AG08395 (cell line): ENCODE measurements at places on chromosomes 6 and 20.

DNA sequence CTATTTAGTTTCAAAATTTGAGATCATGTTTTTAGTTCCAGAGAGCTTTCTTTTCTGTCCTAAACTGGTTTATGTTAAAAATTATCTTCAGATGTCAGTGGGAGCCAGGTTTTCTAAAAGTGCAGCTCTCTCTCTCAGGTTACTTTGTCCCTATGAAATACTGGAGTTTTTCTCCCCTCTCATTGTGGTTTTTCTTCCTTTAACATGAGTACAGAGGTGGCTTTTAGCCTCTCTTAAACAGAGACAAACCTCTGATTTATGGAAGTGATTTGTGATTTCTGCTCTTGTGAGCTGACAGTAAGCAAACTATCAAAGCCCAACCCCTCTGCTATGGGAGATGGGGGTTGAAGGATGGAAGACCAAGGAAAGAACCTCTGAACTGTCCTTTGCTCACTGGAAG, 85.7 kb downstream of the LIN28B start:
- no peak for DNase-seq

GRCh38 chr6:135722679-135723078, 128.8 kb upstream of the PDE7B start:
- DNase-seq: peak; percentile 76

DNA sequence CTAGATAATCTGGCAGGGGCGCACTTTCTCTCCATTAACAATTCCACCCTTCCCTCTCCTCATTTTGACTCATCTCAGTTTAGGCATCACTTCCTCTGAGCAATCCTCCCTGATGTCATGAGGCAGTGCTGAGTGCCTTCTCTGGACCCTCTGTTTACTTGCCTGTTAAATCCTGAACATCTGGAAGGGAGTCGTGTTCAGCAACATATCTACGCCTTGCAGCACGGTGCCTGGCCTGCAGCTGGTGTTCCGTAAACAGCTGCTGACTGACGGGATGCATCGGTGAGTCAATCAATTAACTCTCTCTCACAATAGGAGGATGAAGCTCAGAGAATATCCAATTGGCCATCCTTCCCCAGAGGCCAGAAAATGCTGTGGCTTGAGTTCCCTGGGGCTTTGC, 613.5 kb downstream of the PTPRT start:
- DNase-seq: no peak

DNA sequence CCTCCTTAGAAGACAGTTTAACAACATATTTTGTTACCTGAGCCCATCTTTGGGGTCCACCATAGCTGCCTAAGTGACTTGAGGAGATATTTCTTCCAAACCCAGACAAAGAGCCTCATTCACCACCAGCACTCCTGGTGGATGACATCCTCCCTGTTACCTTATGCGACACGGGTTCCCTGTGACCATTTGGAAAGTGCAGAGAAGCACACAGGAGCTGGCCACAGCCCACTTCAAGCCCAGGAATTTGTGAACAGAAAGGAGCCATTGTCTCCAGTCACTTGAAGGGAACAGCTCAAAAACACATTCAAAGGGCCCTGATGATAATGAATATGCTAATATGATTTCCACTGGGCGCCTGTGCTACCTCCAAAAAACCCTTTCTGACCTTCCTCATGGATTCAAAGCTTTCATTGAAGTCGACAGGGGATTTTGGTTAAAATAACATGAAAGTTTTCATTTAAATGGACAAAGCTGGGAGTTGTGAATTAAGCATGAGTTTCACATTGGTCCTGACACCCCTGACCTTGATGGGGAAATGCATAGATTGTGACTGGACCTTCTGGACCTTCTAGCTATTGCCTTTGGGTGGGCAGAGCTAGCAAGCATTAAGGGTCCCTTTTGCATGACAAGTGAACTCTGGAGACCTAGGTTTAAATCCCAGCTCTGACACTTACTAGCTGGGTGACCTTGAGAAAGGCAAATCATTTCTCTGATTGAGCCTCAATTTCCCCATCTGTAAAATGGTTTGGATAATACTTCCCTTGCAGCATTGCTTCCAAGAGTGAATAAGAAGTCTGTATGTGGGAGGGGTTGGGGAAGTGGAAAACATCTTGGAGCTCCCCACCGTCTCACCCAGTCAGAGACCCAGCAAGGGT, 83.3 kb upstream of the SIRPA start:
- DNase-seq: no peak

DNA sequence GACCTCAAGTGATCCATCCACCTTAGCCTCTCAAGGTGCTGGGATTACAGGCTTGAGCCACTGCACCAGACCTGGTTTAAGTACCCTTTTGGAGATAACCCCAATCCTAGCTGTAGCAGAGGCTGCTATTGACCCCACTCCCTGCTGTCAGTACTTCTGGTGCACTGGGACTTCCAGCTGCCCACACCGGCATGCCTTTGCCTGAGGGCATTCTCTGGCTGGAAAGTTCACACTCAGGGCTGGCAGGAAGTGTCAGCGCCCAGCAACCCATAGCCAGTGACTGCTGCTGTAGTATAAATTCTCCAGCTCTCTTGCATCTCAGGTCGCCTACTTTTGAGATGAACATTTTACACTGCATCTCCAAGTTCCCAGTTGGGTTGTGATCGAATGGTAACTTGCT, 75.3 kb downstream of the UTRN start:
- no peak for DNase-seq

DNA sequence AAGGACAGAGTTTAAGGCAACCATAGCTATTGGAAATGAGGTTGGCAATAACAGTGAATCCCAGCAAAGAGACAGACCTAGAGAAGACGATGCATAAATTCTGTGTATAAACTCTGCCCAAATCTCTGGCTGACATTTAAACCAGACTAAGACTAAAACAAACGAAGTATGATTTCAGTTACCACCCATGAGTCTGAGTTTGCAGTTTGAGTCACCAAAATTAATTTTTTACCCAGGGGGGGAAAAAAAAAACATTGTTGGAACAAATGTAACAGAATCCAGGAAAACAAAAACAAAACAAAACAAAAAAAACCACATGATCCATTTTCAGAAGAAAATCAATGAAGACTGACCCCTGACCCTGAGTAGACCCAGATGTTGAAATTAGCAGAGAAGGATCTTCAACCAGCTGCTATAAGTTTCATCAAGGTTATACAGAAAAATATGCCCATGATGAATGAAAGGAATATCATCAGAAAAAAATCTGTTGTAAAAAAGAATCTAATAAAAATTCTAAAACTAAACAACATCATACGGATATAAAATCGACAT, 190.8 kb downstream of the GMDS start:
- no peak for DNase-seq

DNA sequence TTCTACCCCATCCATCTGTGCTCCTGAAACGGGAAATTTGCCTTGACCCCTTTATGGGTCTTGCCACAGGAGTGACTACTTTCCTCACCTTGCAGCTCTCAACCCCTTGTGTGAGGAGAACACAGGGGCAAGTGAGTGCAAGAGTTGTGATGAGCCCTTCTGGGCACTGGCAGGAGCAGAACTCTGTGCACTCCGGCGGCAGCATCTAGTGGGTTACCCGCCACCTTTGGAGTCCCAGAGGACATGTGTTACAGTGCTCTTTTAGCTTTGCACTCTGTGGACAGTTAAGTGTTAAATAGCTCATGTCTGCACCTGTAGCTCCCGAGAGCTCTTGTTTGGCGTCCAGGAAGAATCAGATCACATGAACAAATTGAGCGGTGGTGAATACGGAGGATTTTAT, 940.2 kb downstream of the GRIK2 start:
- no peak for DNase-seq

- DNase-seq: no peak
Observed at GRCh38 chr20:41592516-41593216, 25.5 kb downstream of the CHD6 start.

DNA sequence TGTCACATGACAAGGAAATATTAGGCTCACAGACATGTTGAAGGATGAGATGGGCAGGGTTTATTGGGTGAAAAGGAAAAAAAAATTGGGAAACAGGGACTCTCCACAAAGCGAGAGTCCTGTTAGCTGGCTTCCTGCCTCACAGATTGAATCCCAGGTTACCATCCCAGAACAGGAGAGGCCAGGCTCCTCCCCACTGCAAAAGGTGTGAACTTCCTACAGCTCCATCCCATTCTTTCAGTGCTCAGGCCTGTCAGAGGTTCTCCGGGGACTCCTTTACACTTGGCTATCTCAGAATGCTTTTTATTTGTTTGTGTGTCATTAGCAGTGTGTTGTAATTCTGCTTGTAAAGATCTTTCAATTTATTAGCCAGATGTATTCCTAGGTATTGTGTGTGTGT, 115.1 kb downstream of the ADTRP start:
- no peak for DNase-seq

GRCh38 chr6:167529444-167530335, 204.8 kb downstream of the TTLL2 start:
- DNase-seq: no peak

DNA sequence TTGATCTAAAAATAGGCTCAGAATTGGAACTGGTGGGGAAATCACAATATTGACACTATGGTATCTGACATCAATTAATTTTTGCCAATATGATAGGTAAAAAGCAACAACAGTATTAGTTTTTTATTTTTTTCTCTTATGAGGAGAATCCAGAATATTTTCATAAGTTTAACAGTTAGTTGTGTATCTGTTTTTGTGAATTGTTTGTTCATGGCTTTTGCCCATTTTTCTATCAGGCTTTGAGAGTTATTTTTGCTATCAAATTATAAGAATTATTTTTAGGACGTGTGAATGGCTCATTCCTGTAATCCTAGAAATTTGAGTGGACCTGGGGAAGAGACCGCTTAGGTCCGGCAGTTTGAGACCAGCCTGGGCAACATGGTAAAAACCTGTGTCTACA, 608.6 kb upstream of the ADGRB3 start:
- DNase-seq: no peak
